ENCODE measurements at places on chromosomes 1 and 21. TPM values are rescaled to one million over a fixed set of nuclear protein-coding genes. Genes with fewer than 3 reads are reported as not detected.

- no peak for DNase-seq
These were observed 20.7 kb downstream of the TDRD5 start for GRCh38 chr1:179612361-179612760.

DNA sequence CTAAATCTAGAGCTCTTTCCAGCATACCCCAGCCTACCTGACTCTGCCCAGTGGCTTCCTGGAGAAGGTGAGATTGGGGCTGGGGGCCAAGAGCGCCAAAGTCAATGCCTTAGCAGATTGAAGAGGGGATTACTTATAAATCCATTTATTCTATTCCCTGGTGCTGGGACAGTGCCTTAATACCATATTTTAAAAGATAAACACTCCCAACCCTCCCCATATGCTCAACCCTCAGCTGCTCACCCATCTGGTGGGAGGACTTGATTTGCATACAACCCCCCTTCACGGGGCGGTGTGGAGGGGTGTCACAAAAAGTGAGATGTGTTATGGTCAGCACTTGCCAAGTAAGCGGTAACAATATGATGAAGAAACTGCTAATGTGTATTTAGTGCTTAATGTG, 3.2 kb upstream of the DISP3 start:
- no peak for DNase-seq

DNA sequence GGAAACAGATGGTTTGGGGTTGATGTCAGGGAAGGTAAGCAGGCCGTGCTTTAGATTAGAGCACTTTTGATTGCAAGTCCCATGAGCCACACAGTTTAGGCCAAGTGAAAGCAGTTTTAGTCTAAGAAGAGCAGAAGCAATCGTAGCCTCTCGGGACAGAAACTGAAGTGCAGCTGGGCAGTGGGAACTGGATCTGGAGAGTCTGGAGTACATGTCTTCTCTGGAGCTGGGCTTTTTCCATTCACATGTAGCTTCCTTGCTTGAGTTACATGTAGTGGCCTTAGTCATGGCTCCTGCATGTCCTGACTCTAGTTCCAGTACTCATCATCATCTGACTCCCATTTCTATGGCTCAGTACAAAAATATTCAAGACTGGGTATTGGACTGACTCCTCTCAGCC, 16.7 kb downstream of the CAMTA1 start:
- DNase-seq, result no peak

DNA sequence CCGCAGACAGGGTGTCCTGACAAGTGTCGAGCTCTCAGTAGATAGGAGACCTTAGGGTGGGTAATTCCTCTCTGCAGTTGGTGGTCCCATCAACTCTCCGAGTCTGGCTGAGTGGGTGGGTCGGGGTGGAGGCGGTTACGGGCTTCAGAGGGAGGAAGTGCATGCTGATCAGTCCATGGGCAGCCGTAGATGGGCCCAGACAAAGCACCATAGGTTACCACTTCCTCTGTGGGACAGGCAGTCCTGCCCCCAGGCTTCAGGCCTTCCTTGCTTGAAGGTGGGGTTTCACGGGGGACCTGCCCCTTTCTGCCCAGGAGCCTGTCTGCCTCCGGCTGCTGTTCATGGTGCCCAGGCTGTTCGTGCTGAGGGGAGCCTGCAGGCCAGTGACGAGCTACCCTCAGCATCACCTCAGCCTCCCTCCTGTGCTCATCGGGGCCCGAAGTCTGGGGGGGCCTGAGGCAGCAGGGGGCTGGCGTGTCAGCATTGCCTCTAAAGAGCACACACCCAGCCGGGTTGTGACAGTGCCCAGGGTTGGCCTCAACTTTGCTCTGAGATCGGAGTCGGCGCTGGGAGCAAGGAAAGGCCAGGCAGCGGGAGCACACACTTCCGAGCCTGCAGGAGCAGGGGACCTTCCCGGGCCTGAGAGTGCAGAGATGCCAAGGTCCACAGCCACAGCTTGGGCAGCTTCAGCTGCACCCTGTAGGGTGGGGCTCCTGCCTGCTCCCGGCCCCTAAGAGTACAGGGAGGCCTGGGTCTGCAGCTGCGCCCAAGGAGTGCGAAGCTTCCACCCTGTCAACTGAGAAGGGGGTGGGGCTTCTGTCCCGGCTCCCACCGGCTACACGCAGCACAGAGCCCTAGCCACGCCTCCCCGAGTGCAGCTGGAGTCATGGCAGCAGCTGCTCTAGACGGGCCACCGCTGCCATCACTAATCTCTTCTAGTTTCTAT, 225.4 kb upstream of the NRIP1 start:
- DNase-seq, result peak; percentile 52

DNA sequence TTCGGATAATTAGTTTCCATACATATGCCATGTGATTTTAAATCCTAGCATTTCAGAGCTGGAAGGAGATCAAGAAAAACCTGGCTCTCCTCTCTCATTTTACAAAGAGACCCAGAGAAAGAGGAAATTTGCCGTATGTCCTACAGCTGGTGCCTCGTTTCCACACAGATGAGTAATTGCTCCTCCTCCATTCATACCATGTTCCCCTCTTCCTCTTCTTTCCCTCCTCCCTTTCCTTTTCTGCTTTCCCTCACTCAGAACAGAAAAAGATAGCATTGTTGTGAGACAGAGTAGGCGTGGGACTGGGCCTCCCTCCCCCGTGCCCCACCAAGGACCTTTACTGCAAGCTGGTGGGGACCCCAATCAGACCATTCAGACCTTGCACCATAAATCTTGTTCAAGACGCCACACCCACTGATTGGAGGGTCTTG, 13.7 kb upstream of the SLC44A3 start:
- no peak for DNase-seq

- DNase-seq, result peak; percentile 78
These were observed 12.6 kb upstream of the RCSD1 start for GRCh38 chr1:167617153-167618147.

- no peak for DNase-seq
These were observed 931.0 kb downstream of the NCAM2 start for GRCh38 chr21:21929226-21929625.

- no peak for DNase-seq
These were observed 14.0 kb upstream of the GBP5 start for GRCh38 chr1:89286549-89287180.

RNU1-3 gene
- 2,231 TPM for total RNA-seq

GJA5 gene
- not detected for total RNA-seq

NOTCH2NLA gene
- 10.1 TPM for total RNA-seq

RXFP4 gene
- total RNA-seq, result not detected

SERPINC1 gene
- 0.62 TPM for total RNA-seq

Measured in K562 (cell line).